ENCODE measurements at places on chromosomes 1 and 21.

DNA sequence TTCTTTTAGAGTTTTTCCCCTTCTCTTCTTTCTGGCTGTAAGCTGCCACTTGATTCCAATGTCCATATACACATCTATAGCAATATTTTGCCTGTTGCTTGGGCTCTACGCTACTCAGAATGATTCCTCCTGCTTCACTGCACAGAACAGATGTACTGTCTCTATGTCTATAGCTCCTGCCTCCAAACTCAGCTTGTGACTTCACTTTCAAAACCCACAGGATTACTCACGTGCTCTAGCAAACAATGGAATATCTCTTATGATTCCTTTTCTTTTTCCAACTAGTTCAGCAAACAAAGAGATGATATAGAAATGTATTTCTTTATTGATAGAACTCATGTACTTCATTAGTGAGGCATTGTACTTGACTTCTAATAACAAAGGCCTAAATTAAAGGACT is 80.5 kb upstream of the SOX13 start:
- DNase-seq, result no peak

DNA sequence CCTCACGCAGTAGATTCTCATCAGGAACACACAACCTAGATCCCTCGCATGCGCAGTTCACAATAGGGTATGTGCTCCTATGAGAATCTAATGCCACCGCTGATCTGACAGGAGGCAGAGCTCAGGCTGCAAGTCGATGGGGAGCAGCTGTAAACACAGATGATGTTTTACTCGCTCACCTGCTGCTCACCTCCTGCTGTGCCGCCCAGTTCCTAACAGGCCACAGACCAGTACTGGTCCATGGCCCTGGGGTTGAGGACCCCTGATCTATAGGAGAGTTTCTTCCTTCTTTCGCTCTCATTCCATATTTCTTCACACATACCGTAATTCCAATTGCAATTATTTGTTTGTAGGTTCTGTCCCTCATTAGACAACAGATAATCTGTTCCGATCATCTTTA is 103.4 kb downstream of the CLEC20A start:
- no peak for DNase-seq

GRCh38 chr1:22457345-22457744 is 5.7 kb downstream of the ZBTB40 start:
- no peak for DNase-seq

- DNase-seq, result peak; percentile 90
Measured at GRCh38 chr1:212514056-212514614, 81.4 kb downstream of the NENF start.
